ENCODE measurements at places on chromosomes 3 and 15. TPM values are rescaled to one million over a fixed set of nuclear protein-coding genes. Genes with fewer than 3 reads are reported as not detected.

DNA sequence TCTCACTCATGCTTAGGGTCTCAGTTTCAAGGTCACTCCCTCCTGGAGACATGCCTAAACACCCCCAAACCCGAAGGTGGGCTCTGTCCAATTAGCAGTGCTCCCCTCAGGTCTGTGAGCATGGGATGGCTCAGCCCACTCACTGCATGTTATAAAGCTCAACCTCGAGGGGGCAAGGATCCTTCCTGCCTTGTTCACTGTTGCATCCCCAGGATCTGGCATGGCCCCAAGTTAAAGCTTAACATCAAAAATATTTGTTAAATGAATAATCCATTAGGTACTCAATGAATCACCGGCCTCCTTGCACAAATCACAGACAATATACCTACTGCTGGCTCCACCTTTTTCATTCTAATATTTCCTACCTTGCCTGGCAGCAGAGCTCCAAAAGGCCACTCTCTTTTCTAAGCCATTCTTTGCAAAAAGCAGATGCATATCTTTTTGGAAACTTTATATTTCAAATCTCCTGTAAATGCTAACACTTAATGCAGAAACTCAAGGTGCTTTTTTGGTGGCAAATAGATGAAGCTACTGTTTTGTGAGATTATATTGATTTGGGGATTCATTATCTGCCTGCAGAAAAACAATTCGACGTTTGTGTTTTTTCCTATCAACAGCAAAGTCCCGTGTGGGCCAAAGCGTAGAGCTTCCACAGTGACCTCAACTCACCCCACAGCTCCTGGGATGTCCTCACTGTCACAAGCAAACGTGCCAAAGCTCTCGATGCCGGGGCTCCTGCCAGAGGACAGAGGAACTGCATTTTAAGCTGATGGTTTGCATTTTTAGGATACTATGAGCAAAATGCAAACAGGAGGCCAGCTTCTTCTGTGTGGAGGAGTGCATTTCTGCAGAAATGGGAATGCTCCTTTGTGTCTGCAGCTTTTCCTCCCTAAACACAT lies 35.4 kb downstream of the PCOLCE2 start:
- DNase-seq, result peak; percentile 78

GRCh38 chr3:52109611-52110301 lies 44.5 kb downstream of the POC1A start:
- DNase-seq, result no peak

DNA sequence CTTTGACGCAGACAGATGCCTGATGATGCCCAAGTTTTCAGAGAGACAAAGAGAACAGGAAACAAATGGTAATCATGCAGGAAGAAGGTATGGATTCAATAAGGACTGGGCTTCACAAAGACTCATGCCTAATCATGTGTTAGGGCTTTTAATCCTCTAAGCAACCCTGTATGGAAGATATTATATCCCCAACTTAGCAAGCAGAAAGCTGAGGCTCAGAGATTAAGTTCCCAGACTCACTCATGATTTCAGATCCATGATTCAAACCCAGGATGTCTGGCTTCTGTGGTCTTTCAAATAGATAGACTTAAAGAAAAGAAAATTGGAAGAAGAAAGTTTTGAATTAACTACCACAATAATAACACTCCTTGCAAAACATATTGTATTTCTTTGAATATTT lies 4.1 kb upstream of the CLASP2 start:
- no peak for DNase-seq

RGMA gene
- polyA plus RNA-seq, result 0.08 TPM

GRCh38 chr3:3212781-3213440 lies 33.4 kb upstream of the CRBN start:
- DNase-seq, result no peak

- DNase-seq, result no peak
Observed at GRCh38 chr3:106759731-106760130, 617.5 kb upstream of the CCDC54 start.

TM4SF4 gene
- polyA plus RNA-seq, result 32.2 TPM

GRCh38 chr3:138389144-138389601 lies 40.8 kb downstream of the MRAS start:
- no peak for DNase-seq

DNA sequence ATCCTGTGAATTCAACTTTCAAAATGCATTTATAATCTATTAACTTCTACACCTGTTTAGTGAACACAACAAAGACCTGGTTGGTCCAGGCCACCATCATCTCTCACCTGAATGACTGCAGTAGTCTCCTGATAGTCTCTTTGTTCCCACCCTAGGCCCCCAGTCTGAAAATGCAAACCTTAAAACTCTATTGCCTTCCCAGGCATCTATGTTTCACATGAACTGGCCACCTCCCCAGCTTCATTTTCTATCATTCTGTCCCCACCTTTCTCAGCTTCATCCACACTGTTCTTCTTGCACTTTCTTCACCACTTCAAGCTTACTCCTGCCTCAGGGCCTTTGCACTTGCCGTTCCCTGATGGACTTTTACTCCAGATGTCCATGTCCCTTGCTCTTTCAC lies 45.0 kb downstream of the CLSTN2 start:
- DNase-seq, result no peak

GRCh38 chr3:37907906-37908305 lies 46.2 kb downstream of the CTDSPL start:
- DNase-seq, result no peak

- DNase-seq, result peak; percentile 28
Observed at GRCh38 chr3:148880681-148881080, 15.6 kb downstream of the CPA3 start.

GRCh38 chr3:88142094-88142624 lies 7.6 kb upstream of the C3orf38 start:
- DNase-seq, result no peak
